T-cell (primary cell): ENCODE measurements at places on chromosomes 2 and 18.

DNA sequence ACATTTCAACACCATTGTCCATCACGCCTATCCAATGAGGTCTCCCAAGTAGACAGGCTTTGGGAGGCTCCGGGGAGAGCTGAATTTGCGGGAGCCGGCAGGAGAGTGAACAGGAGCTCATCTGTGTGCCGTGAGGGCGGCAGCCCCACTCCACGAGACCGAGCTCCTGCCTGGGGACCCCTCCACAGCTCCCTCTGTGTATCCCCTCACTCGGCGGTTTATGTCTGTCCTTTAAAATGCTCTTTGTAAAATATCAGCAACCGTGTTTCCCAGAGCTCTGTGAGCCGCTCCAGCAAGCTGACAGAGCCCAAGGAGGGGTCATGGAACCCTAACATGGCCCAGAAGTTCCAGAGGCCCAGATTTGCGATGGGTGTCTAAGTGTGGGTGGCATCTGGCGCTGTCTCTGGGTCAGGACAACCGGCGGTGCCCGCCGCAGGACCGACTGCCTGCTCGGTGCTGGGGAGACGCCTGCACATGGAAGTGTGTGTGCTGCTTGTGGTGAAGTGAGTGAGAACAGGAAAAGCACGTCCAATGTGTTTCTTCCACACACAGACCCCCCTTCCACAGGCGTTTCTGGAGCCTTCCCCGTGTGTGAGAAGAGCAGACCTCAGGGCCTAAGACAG lies 34.8 kb downstream of the SLC66A2 start:
- no peak for DNase-seq

GRCh38 chr2:160512491-160512890 lies 18.9 kb upstream of the RBMS1 start:
- DNase-seq: no peak

DNA sequence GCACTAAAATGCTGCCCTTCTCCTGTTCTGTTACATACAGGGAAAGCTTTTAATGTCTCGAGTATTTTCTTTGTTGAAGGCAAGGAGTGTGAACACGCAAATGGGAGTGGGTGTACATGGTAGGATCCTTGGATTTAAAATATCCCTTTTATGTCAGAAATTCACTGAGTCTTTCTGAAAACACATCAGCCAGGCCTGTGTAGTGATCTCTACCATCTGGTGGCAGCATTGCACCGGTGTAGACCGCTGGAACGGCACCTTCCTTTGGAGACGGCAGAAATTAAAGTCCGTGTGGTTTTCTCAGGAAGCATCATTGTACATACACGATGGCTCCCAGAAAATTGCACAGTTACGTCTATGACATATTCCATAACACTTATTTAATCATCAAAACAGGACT lies 515.8 kb downstream of the GALR1 start:
- no peak for DNase-seq

DNA sequence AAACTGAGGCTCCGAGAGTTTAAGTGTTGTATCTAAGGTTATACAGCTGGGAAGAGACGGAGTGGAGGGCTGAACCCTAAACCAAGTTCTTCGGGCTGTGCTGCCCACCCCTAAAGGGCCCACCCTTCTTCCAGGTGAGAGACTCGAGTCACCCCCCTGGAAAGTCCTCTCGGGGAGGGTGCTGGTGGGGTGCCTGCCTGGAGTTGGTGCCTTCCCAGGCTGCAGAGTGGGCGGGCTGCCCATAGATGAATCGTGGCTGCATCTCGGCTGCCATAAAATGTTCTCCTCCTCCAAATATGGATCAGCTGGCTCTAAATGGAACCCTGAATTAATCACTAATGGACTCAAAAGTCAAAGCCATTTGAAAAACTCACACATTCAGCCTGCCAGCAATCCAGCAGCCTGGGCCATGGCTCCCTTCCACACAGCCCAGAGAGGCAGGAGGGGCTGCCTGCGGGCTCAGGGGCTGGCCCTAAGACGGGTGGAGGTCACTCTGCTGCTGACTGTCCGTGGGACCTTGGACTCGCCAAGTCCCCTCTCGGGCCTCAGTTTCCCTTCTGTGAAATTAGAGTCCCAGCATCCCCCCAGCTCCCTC lies 7.7 kb downstream of the CIB4 start:
- no peak for DNase-seq

DNA sequence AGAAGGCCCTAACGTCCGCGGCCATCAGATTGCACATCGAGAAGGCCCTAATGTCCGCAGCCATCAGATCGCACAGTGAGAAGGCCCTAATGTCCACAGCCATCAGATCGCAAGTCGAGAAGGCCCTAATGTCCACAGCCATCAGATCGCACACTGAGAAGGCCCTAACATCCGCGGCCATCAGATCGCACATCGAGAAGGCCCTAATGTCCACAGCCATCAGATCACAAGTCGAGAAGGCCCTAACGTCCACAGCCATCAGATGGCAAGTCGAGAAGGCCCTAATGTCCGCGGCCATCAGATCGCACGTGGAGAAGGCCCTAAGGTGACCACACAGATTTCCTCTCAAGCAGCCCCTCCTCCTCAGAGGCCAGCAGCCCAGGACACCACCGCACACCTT lies 193.2 kb upstream of the PXDN start:
- DNase-seq: no peak

DNA sequence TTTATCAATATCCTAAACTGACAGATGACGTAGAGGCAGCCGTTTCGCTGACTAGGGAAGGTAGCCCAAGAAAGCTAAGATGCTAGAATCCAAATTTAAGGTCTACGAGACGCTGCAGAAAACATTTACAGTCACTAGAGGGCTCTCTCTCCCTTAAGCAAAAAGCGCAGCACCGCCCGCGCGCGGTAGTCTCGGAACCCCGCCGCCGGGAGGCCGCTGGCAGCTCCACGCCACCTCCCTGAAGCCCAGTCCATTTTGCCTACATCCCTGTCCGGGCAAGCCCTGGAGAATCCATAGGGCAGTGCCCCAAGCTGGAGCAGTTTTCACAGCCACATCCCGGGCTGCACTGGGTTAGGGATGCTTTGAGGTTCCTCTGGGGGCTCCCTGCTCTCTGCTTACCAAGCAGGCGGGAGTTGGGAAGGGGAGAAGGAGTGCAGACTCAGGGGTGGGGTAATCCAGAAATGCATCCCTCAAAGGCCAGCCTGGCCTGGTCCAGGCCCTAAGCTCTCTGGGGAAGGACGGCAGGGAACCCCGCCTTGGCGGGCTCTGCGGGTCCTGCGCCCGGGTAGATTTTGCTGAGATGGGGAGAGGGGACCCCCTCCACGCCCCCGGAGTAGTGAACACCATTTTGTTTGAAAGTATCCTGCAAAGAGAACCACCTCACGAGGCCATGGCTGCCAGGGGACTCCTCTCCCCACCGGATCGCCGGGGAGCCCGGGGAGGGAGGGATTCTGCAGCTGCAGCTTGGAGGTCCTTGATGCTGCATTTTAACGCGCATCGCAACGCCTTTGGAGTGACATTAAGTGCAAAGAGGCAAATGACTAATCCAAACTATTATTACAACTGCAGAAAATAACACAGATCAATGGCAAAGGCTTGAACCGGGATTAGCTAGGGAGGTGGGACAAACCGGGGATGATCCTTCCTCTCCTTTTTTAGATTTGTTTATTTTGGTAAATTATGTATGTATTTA lies 1.3 kb upstream of the DPYSL5 start:
- DNase-seq: no peak

DNA sequence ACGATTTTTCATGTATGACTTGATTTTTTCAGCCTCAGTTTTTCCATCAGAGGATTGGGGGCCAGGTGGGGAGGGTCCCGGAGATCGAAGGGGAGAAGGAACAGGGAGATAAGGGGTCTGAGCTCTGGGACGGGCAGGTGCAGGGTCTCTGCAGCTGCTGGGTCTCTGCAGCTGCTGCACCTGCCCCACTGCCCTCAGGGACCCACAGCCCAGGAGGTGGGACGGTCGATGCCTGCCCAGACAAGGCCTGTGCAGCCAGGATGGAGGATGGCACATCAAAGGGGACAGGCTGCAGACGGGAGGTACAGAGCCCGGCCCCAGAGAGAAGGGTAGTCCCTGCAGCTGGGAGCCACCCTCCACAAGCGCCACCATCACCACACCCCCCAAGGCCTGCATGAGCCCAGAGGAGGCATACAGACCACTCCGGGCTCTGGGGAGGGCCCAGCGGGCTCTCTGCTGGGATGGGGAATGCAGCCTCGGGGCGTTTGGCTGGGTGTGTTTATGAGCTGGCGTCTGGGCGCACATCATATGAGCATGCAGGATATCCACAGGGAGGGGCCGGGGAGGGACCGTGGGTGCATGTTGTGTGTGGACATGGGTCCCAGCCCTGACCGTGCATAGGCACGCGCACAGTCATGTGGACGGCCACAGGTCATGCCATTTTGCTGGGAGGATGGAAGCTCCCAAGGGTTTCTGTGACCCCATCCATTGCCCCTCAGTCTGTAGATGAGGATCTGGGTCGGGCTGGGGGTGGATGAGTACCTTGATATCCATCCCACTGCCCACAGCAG lies 34.9 kb upstream of the GPC1 start:
- no peak for DNase-seq
